ENCODE measurements at places on chromosomes 6 and 20.
A peak's percentile ranks its signal among the peaks of the same experiment; 100 is the strongest.

DNA sequence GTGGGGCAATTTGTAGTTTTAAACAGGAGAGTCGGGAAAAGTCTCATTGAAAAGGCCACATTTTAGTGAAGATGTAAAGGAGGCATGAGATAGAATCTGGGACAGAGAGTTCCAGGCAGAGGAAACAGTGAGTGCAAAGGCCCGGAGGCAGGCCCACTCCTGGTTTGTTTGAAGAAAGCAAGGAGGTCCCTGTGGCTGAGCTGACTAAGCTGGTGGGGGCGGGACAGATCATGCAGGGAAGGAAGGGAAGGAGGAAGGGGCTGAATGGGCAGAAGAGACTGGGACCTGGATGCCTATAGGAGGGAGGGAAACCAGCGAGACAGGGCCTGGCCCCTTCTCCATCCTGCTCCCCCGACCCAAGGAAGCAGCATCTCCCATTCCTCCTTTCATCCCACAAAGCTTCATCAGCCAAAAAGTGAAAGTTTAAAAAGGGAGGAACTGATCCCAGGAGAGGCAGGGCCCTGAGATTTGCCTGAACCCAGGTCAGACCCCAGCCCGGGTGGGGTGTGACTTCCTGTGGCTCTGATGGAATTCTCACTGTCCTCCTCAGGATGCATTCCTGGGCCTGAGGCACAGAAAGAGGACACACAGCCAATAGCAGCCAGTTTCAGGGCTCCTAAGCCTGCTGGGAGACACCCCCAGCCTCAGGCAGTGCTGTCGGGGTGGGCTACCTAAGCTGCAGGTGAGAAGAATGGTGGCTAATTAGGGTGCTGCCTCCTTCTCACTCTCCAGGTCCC is 54.2 kb upstream of the SIRPA start:
- DNase-seq, result no peak

- DNase-seq, result no peak
Measured at GRCh38 chr6:143937668-143937970, 70.4 kb downstream of the PLAGL1 start.

DNA sequence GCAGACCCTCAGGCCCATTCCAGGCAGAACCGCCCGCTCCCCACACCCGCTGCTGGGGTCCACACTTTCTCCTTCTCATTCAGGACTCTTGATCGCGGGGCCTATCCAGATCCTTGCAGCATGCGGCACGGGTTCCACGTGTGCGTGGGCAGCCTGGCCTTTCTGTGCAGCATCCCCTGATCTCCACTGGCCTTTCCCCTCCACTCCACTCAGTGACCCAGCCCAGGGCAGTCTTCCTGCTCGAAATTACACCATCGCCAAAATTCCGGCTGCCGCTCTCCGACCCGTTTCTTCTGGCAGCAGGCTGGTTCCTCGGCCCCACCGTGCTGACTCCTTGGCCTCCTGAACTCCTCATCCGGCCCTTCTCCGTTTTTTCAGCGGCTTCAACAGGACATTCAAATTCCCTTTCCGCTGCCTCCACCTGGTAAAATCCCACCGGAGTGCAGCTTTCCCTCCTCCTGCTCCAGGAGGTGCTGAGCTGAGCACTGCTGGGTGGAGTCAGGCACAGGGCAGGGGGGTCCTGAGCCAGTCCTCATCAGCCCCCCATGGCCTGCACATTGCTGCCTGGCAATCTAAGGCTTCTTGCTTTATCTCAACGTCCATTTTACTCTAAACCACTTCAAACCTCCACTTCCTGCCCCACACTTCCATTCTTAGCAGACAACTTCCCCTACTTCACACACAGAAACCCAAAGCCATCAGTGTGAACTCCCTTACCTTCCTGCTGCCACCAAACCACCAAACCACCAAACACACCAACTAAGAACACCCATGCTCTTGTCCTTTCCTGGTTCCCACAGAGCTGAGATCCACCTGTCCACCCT is 9.0 kb downstream of the SFT2D1 start:
- DNase-seq, result peak; percentile 9

- no peak for DNase-seq
Measured at GRCh38 chr6:69220375-69220774, 576.4 kb downstream of the LMBRD1 start.

DNA sequence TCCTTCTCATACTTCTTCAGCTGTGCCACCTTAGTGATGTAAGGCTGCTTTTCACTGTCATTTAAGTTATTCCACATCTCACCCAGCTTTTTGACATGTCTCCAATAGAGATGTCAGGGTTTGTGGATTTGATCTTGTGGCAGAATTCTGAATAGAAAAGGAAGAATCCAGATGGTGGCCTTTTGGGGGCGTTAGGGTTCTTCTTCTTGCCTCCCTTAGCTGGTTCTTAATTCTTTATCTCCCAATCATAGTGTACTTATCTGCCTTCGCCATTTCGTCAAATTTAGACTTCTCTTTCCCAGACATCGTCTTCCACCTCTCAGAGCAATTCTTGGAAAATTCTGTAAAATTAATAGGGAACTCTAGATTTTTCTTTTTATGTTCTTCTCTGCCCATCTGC is 422.9 kb downstream of the GJA1 start:
- DNase-seq, result no peak

- no peak for DNase-seq
Measured at GRCh38 chr6:105564121-105564902, 161.4 kb upstream of the PREP start.

DNA sequence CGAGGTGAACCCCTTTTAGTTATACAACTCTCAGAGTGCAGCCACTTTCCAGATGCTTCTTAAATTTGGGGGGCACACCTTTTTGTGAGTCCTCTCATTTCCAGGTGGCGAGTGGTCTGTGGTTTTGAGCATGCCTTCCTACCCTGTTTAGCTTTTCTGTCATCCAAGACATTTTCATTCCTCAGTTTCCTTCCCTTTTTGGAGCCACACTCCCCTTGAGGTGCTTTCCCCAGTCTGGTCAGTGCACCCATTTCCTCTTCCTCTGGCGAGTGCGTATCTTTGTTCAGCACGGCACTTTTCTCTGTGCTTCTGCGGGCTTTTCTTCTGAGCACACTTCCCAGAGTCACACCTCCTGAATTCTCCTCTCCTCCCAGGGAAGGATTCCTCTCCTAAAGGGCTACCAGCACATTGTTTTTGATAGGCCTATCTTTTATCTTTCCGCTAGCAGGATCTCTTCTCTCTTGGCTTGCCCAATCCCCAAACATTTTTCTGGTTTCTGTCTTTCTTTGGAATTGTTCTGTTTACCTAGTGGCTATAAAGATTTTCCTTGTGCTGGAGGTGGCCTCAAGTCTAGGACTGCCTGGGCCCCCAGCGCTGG is 1.4 kb downstream of the PHF20 start:
- peak; percentile 24 for DNase-seq
